Fibroblast of the aortic adventitia (primary cell): ENCODE measurements at places on chromosomes 11 and 22. TPM values are rescaled to one million over a fixed set of nuclear protein-coding genes. Genes with fewer than 3 reads are reported as not detected.

GRCh38 chr22:35872451-35872850, 154.8 kb downstream of the APOL5 start:
- DNase-seq = no peak

- peak; percentile 45 for DNase-seq
Measured at GRCh38 chr11:46127150-46127638, 5.9 kb upstream of the PHF21A start.

GRCh38 chr11:85167471-85167870, 459.7 kb downstream of the DLG2 start:
- DNase-seq = no peak

DNA sequence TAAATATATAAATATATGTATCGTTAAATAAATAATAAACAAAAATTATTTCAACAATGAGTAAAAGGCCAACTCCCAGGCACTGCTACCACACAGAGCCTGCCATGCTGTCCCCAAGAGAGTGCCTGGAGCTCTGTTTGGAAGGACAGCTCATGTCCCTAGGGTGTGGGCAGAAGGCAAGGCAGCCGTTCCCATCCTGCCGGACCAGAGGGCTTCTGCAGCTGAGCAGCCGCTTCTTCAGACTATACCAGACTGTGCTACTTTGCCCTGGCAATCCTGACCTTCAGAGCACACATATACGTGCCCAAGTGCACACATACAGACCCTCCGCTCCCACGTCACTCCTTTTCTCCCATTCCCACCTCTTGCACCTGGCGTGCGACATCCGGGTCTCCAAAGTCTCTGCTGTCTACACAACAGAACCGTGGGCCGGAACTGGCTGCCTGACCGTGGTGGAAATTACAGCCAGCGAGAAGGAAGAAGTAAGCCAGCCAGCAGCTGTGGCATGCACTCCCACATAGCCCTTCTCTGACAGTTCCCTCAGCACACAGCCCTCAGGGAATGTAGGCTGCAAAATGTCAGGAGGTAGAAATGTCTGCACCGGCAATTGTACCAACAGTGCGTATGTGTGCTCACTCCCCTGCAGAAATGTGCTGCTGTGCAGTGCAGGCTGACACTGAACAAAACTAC, 24.0 kb downstream of the PAX6 start:
- DNase-seq = no peak

- DNase-seq = no peak
Measured at GRCh38 chr11:10631761-10632160, 61.8 kb downstream of the IRAG1 start.

The MCHR1 gene
- total RNA-seq = under 0.01 TPM in 1 of 2 replicates, not detected in the other
